ENCODE measurements at places on chromosomes 13 and 19.
A peak's percentile ranks its signal among the peaks of the same experiment; 100 is the strongest.

DNA sequence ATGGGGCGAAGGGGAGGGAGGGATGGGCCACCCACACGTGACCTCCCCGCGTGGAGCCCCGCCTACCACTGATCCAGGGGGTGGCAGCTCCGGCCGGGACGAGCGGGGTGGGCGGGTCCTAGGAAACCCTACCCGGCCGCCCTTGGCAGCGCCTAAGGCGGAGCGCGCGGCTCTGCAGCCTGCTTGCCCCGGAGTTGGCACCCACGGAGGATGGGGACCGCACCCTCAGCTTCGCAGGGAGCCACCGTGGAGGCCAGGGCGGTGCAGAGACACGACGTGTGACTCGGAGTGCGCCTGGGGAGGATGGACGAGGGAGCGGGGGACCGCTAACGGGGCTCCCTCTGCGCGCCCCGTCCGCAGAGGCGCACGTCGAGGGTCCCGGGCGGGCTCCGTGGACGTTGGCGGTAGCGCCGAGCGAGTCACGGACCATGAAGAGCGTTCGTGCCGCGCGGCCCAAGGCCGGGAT lies at the start of gene RGS9BP:
RGS9BP (plus strand) TSS at position 129 of the 466 bp plus-strand sequence. CDS start 416 bp downstream, outside the sequence.
- DNase-seq, result peak; percentile 71

GRCh38 chr13:102309110-102309509 lies 92.7 kb downstream of the FGF14 start:
- DNase-seq, result no peak

- no peak for DNase-seq
Observed at GRCh38 chr19:43444531-43445287, 20.7 kb downstream of the LYPD3 start.

- DNase-seq, result no peak
Observed at GRCh38 chr19:50639121-50640112, at the start of gene SYT3. Gene SYT3 (minus strand): TSS chr19:50639881. CDS start chr19:50637411, 2,470 bp downstream.

GRCh38 chr13:106443607-106444322 lies 91.7 kb downstream of the EFNB2 start:
- DNase-seq, result no peak

DNA sequence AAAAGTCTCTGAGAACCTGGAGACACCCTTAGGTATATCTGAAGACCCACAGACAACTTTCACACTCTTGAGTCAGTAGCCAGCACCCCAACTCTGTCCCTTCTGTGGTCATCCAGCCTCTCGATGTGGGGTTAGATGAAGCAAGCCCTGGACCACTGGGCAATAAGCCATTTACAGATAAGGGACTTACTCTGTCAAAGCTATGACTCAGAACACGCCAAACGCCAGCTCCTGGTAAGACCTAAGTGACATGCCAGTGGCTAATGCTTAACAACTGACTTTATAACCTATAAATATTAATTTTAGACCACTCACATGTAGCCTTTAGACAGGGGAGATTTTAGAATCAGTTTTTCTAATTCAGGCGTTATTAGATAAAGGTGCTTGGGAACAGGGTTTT lies 85.7 kb downstream of the SHISA2 start:
- no peak for DNase-seq

DNA sequence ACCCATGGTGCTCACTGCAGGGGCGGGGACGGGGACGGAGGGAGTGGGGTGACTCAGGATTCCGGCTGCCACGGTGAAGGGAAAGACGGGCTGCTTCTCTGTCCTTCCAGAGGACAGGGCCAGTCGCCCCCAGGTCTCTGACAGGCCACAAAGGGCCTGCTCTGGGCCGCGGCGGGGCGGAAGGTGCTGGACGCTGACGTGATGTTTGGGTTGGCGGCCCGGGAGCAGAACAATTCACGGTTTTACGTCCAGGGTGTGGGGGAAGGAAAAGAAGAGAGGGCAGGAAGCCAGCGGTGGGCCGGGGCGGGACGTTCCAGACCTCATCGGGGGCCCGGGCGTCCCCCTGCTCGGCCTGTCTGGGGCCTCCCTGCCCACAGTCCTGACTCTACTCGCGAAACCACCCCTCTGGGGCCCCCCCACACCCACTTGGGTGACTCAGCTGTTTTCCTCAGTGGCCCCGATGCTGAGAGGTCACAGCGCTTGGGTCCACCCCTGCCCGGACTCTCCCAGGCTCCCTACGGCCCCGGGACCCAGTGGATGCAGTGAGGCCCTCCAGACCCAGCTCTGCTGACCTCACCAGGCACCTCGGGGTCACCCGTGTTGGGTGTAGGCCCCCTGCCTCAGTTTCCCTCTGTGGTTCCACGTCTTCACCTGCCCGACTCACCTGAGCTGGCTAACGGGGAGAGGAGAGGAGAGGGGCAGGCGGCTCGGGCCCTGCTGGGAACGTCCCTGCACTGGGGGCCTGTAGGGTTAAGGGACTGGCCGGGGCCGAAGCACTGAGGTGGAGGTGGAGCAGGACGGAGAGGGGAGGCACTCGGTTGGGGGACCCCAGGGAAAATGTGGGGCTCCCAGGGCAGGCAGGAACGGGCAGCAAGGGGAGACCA lies 29.2 kb downstream of the PIP5K1C start:
- DNase-seq, result peak; percentile 71
